NCI-H2171 (cell line): ENCODE measurements at places on chromosomes 2 and 18.

- DNase-seq, result no peak
These were observed 56.1 kb upstream of the TANK start for GRCh38 chr2:161104054-161104553.

- DNase-seq, result no peak
These were observed 31.5 kb upstream of the NFE2L2 start for GRCh38 chr2:177296040-177296439.

DNA sequence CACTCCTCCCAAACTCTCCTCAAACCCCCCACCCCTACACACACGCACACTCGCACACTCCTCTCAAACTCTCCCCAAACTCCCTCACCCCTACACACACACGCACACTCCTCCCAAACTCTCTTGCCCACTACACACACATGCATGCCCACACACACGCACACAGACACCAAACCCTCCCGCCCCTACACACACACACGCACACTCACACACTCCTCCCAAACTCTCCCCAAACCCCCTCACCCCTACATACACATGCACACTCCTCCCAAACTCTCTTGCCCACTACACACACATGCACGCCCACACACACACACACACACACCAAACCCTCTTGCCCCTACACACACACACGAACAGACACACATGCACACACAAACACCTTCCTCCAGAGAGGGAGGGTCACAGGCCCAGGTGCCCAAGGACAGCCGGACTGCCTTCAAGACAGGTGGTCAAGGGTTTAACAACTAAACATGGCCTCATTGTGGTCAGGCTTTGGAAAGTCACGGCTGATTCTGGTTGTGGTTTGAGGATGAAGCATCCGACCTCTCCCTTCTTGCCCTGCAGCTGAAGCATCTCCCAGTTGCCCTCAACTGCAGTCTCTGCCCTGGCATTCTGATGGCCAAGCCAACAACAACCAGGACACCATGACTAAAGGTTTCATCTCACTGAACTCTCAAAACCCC is 72.3 kb upstream of the SNTG2 start:
- DNase-seq, result no peak

DNA sequence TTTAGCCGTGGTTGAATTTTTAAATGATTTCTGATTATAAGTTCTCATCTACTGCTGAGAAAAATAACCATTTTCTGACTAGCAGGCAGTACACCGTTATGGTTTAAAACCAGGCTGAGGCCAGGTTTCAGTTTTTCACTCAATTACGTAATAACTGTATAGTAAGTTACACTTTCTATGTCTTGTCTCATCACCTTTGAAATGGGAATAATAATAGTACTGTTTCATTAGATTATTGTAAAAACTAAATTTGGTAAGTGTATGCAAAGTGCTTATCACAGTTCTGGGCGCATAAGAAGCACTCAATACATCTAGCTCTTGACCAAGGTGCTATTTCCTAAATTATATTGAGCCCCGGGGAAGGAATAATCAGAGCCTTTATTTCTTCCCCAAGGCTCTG is 76.8 kb downstream of the LIMS1 start:
- DNase-seq, result no peak

GRCh38 chr2:201402651-201403562 is 45.8 kb upstream of the FLACC1 start:
- DNase-seq, result no peak

GRCh38 chr2:238910751-238911351 is 63.0 kb downstream of the TWIST2 start:
- DNase-seq, result peak; percentile 48

- no peak for DNase-seq
These were observed 63.2 kb upstream of the TCF4 start for GRCh38 chr18:55651236-55651635.

GRCh38 chr2:151337643-151338042 is 19.7 kb upstream of the TNFAIP6 start:
- DNase-seq, result no peak

GRCh38 chr2:213279971-213280370 is 4.3 kb upstream of the SPAG16 start:
- DNase-seq, result no peak

GRCh38 chr2:134712299-134712698 is 6.5 kb downstream of the TMEM163 start:
- DNase-seq, result no peak

GRCh38 chr2:180583441-180584140 is 396.8 kb upstream of the UBE2E3 start:
- no peak for DNase-seq

GRCh38 chr2:174963437-174964400 is 41.5 kb downstream of the CHN1 start:
- no peak for DNase-seq

GRCh38 chr2:239290618-239291474 is 110.0 kb downstream of the HDAC4 start:
- DNase-seq, result no peak

DNA sequence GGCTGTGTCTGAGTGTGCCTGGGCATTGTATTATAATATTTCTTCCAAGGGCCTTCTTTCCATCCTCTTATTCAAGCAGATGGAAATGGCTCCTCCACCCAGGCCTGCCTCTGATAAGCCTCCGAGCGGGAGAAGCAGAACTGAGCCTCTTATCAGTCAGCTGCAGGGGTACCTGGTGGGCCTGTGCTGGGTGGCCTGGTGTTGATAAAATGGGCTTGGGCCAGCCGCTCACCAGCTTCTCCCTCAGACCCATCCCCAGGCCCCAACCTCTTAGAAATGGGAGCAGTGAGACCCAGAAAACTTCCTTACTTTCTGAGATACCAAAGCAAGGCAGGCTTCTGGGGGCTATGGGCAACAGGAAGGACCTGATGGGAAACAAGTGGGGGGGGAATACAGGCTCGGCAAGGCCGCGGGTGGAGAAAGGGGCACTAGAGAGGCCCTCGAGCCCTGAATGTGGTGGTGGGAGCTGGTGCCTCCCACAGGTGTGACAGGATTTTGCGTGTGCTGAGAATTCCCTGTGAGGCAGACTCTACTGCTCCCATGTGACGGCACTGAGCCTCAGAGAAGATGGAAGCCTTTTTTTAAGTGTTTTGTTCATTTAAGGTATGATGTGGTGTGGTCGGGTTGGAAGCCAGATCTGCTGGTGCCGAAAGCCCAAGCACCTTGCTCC is 18.3 kb downstream of the GYPC start:
- DNase-seq, result no peak

GRCh38 chr2:239715202-239715601 is 309.9 kb downstream of the NDUFA10 start:
- DNase-seq, result no peak

DNA sequence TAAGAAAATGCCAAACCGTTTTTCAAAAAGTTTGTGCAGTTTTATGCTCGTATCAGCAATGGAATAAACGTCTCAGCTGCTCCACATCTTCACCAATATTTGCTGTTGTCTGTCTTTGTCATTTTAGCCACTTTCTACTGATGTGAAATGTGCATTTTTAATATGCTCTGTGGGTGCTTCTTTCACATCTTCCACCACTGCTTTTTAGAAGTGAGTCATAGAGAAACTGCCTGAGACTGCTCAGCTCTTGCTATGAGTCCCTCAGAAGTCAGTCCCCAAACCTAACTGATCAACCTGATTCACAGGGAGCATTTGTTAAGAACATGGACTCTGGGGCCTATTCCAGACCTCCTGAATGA is 41.0 kb upstream of the EPC2 start:
- DNase-seq, result no peak

- DNase-seq, result no peak
These were observed 22.5 kb downstream of the ELMOD3 start for GRCh38 chr2:85377083-85377482.

GRCh38 chr2:190964170-190964795 is 49.7 kb downstream of the STAT1 start:
- no peak for DNase-seq
